ENCODE measurements at places on chromosomes 3 and 15. TPM values are rescaled to one million over a fixed set of nuclear protein-coding genes. Genes with fewer than 3 reads are reported as not detected.

DNA sequence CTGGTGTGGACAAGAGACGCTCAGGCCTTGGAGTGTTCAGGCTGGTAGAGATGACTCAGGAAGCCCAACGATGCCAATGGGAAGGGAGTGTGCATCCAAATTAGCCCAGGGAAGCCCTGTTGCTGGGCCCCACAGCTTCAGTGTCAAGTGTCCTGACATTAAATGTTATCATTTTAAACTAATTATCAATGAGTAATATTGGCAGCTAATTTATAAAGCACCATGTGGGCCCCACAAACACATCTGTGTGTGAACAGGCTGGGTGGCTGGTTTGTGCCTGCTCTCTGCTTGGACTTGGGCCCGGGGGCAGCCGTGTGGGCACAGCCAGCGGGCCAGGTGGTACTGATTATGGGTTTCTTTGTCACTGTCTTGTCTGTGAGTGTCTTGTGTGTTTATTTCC is 15.0 kb downstream of the FBLN2 start:
- no peak for DNase-seq
- H3K27ac ChIP-seq = no peak overlapping the region
- no peaks in the 10 kb centered on the region for H3K27me3 ChIP-seq
- no peak overlapping the region for H3K4me3 ChIP-seq
- H3K4me1 ChIP-seq = no peaks in the 10 kb centered on the region

The MITF gene
- total RNA-seq = 0.81 TPM

The KLHL6 gene
- total RNA-seq = not detected

- DNase-seq = no peak
- no peak overlapping the region for H3K4me3 ChIP-seq
- H3K27ac ChIP-seq = no peak overlapping the region
- no peaks in the 10 kb centered on the region for H3K4me1 ChIP-seq
Observed at GRCh38 chr3:143100451-143100850, 19.1 kb upstream of the CHST2 start.

The CRYGS gene
- total RNA-seq = 0.83 TPM

- no peak for DNase-seq
- no peaks in the 10 kb centered on the region for H3K27me3 ChIP-seq
- H3K4me1 ChIP-seq = no peaks in the 10 kb centered on the region
- H3K4me3 ChIP-seq = no peak overlapping the region
- H3K27ac ChIP-seq = no peak overlapping the region
Observed at GRCh38 chr15:73989001-73989798, 2.9 kb downstream of the STOML1 start.

DNA sequence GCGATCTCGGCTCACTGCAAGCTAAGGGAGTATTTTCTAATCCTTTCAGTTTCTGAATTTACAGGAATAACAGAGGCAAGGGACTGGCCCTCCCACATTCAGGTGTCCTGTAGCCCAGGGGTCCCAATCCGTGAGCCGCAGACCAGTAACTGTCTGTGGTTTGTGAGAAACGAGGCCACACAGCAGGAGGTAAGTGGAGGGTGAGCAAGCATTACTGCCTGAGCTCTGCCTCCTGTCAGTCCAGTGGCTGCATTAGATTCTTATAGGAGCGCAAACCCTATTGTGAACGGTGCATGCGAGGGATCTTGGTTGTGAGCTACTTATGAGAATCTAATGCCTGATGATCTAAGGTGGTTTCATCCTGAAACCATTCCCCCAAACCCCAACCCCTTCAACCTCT is 5.0 kb upstream of the IL17RC start:
- no peaks in the 10 kb centered on the region for H3K36me3 ChIP-seq
- no peak for DNase-seq
- H3K4me1 ChIP-seq = peaks cover 4% of the 10 kb centered on the region

GRCh38 chr15:24075420-24076089 is 388.4 kb upstream of the NDN start:
- H3K4me3 ChIP-seq = no peak overlapping the region
- H3K27ac ChIP-seq = no peak overlapping the region
- no peak for DNase-seq
- H3K36me3 ChIP-seq = peaks cover 9% of the 10 kb centered on the region
- no peaks in the 10 kb centered on the region for H3K27me3 ChIP-seq

DNA sequence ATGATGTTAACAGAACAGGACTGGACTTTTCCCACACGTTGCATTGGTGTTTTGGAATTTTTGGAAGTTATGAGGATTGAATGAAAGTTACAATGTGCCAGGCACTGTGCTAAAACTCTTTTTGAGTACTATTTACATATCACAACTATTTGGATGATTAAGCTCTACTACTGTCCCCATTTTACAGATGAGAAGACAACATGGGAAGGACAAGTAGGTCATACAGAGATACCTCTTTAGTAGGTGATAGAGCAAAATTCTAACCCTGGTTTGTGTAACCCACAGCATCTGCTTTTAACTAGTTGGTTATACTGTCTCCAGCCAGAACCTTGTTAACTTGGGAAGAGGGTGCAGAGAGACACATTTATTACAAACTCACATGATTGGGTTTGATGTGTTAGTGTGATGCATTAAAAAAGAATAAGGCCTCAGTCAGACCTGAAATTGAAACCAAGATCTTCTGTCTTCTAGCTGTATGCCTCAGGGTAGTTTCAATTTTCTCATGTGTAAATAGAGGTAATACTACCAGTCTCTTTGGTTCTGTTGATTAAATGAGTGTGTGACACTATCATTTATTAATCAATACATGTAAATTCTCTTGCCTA is 1.4 kb downstream of the NDUFB4 start:
- peaks cover 18% of the 10 kb centered on the region for H3K36me3 ChIP-seq
- H3K27ac ChIP-seq = no peak overlapping the region
- DNase-seq = no peak

The UROC1 gene
- total RNA-seq = not detected

DNA sequence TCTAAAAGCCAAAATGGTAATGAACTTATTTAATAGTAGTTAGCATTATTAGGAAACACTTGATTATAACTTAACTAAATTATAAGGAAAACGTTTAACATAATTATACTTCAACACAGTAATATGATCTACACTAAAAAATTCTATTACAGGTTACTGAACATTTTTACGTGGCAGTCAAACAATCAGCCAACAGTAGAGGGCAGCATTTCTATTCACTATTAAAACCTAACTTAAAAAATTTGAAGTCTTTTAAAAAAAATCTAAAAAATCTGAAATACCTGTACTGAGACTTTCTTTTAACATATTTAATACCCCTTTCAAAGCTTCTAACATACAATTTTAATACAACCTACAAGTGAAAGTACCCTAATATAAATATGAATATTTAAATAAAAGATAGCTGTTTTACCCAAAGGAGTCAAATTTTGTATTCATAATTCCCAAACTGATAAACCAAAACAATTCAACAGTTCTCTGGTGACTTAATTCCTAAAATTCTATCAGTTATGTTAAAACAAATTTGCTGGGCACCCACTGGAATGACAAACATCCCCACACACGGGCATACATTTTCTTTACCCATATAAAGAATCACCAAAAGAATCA is 41.5 kb downstream of the DLG1 start:
- H3K4me3 ChIP-seq = no peak overlapping the region
- H3K27me3 ChIP-seq = no peaks in the 10 kb centered on the region
- H3K27ac ChIP-seq = no peak overlapping the region
- H3K4me1 ChIP-seq = no peaks in the 10 kb centered on the region
- H3K36me3 ChIP-seq = peaks cover 15% of the 10 kb centered on the region

DNA sequence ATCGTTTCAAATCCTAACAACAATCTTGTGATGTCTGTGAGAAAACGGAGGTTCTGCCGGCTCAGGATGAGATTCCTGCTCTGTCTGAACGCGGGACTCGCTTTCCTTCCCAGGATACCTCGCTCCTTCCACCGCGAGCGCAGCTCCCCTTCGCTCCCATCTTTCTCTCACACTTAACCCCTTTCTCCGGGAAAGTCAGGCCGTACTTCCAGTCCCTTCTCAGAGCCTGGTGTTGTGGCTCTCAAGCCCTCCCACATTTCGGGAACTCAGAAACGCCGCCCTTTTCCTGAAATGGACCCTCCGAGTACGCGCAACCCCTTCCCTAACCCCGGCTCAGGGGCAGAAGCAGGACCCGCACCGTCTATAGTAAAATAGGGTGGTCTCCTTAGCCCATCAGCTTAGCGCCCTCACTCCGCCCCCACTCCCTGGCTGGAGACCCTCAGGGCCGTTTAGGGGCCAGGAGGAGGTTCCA is 378 bp upstream of the FEM1B start:
- H3K4me1 ChIP-seq = peaks cover 6% of the 10 kb centered on the region
- no peak for DNase-seq
- H3K36me3 ChIP-seq = peaks cover 19% of the 10 kb centered on the region
- peak overlapping the region; percentile 97 for H3K4me3 ChIP-seq
- H3K27ac ChIP-seq = peak overlapping the region; percentile 86

The FGF7 gene
- total RNA-seq = not detected

GRCh38 chr3:66816090-66816761 is 181.9 kb upstream of the KBTBD8 start:
- H3K4me1 ChIP-seq = peaks cover 6% of the 10 kb centered on the region
- H3K27me3 ChIP-seq = no peaks in the 10 kb centered on the region
- H3K36me3 ChIP-seq = no peaks in the 10 kb centered on the region
- H3K4me3 ChIP-seq = no peak overlapping the region

The ACKR4 gene
- not detected for total RNA-seq

The ATRIP gene
- total RNA-seq = 17.5 TPM

DNA sequence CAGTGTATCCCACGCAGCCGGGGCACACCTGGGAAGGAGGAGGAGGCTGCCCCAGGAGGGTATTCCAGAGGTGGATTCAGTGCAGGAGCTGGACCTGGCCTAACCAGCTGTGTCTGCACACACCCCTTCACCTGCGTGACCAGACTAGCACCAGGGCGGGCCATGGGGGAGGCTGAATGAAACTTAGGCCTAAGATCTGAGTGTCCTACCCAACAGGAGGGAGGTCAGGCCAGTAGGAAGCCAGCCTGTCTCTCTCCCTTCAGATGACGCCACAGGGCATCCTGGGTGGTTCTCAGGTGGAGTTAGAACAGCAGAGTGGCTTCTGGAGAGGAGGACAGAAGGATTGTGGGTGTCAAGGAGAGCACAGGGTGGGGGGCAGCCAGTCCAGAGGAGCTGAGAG is 3.4 kb upstream of the SEMA3F start:
- DNase-seq = no peak
- H3K27ac ChIP-seq = no peak overlapping the region
- peaks cover 3% of the 10 kb centered on the region for H3K4me1 ChIP-seq
- H3K36me3 ChIP-seq = no peaks in the 10 kb centered on the region
- H3K27me3 ChIP-seq = peaks cover 7% of the 10 kb centered on the region
- no peak overlapping the region for H3K4me3 ChIP-seq

DNA sequence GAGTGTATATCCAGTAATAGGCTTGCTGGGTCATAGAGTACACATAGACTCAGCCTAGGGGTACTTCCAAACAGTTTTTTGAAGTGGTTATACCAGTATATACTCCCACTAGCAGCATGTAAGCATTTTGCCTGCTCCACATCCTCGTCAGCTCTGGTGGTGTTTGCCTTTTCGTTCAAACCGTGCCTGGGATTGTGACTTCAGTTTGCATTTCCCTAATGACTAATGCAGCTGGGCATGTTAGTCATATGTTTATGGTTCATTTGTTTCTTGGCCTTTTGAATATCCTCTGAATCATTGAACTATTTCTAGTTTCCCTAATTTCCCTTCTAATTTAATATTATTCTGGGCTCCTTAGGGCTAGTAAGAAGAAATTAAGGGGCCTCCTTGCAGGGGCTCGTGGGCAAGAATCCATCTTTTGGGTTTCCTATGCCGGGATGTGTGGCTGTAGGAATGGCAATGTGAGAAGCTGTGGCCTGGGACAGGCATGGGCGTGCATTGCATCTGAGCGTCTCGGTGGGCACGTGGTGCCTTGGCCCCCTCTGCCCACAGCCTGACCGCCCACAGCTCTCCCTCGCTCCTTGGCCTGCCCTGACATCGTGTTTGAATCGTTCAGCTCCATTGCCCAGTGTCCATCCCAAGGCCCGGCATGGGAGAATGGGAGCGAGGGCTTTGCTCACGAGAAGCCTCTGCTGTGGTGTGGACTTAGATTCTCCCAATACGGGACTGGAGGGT is 26.4 kb downstream of the FAH start:
- peaks cover 6% of the 10 kb centered on the region for H3K36me3 ChIP-seq
- H3K27me3 ChIP-seq = no peaks in the 10 kb centered on the region
- no peaks in the 10 kb centered on the region for H3K4me1 ChIP-seq
- no peak overlapping the region for H3K4me3 ChIP-seq

GRCh38 chr3:46095307-46095706 is 68.0 kb upstream of the XCR1 start:
- no peak overlapping the region for H3K4me3 ChIP-seq
- no peaks in the 10 kb centered on the region for H3K36me3 ChIP-seq
- no peak overlapping the region for H3K27ac ChIP-seq
- DNase-seq = no peak
- H3K27me3 ChIP-seq = no peaks in the 10 kb centered on the region

DNA sequence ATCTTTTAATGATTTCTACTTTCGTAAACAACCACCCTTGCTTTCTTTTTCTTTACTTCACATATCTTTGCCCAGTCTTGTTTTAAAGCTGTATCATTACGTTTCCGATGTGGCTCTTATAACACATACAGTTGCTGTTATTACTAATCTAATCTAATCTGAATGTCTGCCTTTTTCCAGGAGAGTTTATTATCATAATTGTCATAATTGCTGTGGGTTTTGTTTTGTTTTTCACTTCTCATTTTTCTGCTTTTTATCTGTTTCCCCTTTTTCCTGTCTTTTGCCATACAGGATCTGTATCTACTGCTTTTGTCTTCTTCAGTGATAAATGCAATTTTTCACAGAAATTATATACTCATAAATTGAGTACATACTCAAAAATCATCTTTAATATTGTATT is 24.9 kb downstream of the HACL1 start:
- no peak for DNase-seq
- H3K36me3 ChIP-seq = peaks cover 31% of the 10 kb centered on the region
- no peak overlapping the region for H3K27ac ChIP-seq
- no peaks in the 10 kb centered on the region for H3K27me3 ChIP-seq
- H3K4me1 ChIP-seq = no peaks in the 10 kb centered on the region
- H3K4me3 ChIP-seq = no peak overlapping the region

GRCh38 chr3:15989419-15989818 is 185.1 kb upstream of the GALNT15 start:
- peaks cover 28% of the 10 kb centered on the region for H3K36me3 ChIP-seq
- H3K4me3 ChIP-seq = no peak overlapping the region
- H3K27me3 ChIP-seq = no peaks in the 10 kb centered on the region
- no peak overlapping the region for H3K27ac ChIP-seq
- no peaks in the 10 kb centered on the region for H3K4me1 ChIP-seq

DNA sequence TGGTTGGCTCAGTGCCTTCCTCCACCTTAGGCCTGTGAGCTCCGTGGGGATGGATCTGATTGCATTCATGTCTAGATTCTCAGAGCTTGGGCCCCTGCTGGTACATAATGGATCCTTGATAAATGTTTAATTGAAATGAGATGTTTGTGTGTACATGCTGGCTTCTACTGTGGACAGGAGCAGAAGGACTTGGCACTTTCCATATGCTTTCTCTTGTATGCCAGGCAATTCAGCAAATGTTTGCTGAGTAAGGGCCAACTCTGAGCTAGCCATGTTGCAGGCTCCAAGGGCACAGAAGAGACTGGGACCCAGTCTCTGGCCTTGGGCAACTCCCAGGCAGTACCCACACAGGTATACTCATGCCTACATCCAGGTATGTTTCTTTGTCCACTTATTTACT is 67.0 kb downstream of the RAB11A start:
- DNase-seq = no peak
- H3K27me3 ChIP-seq = no peaks in the 10 kb centered on the region
- H3K4me1 ChIP-seq = no peaks in the 10 kb centered on the region
- no peaks in the 10 kb centered on the region for H3K36me3 ChIP-seq
- no peak overlapping the region for H3K4me3 ChIP-seq

The CMTM8 gene
- 4.0 TPM for total RNA-seq

GRCh38 chr3:136899622-136900158 is 37.7 kb downstream of the NCK1 start:
- no peaks in the 10 kb centered on the region for H3K27me3 ChIP-seq
- no peak overlapping the region for H3K4me3 ChIP-seq
- H3K4me1 ChIP-seq = no peaks in the 10 kb centered on the region
- peaks cover 6% of the 10 kb centered on the region for H3K36me3 ChIP-seq
- H3K27ac ChIP-seq = no peak overlapping the region
- no peak for DNase-seq

Measured in H9 (cell line).